Endothelial cell of umbilical vein (primary cell): ENCODE measurements at places on chromosomes 7 and 10. TPM values are rescaled to one million over a fixed set of nuclear protein-coding genes. Genes with fewer than 3 reads are reported as not detected.

Gene BTBD16
- 0.78 TPM in 1 of 2 replicates, not detected in the other for total RNA-seq

Gene HNRNPF
- 215 and 230 TPM in 2 replicates for total RNA-seq

- H3K27me3 ChIP-seq: no peaks in the 10 kb centered on the region
- H3K27ac ChIP-seq: no peak overlapping the region
- no peak for DNase-seq
- no peak overlapping the region for H3K4me3 ChIP-seq
- no peaks in the 10 kb centered on the region for H3K36me3 ChIP-seq
Observed at GRCh38 chr10:84337199-84337598, 8.8 kb downstream of the CCSER2 start.

Gene SMO
- total RNA-seq: 13.0 and 13.2 TPM in 2 replicates

DNA sequence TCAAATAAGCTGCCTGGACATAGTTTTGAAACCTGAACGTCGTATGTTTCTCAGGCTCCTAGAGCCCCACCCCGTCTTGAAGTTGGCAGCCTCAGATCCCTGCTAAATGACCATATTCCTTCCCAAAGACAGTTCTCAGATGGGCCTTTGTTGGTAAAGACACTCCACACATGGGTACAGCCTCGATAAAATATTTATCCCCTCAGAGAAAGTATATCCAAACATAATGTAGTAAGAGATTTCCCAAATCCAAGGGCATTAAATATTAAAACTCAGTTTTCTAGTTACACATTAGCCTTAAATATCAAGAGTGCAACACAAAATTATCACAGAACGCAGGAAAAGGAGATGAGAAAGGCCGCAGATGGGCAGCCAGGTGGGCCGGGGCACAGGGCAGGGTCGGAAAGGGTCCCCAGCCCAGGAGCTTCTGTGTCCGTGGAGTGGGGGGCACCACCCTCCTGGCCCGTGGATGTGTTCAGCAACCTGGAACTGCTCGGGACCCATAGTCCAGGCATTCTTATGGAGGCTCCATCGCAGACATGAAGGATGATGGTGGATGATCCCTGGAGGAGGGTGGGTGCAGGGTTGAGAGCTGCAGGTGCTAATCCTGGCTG, 1.5 kb upstream of the CFAP46 start:
- no peaks in the 10 kb centered on the region for H3K36me3 ChIP-seq
- H3K4me1 ChIP-seq: no peaks in the 10 kb centered on the region
- DNase-seq: no peak
- H3K27me3 ChIP-seq: no peaks in the 10 kb centered on the region
- H3K27ac ChIP-seq: no peak overlapping the region

Gene PRSS37
- not detected in 2 replicates for total RNA-seq

DNA sequence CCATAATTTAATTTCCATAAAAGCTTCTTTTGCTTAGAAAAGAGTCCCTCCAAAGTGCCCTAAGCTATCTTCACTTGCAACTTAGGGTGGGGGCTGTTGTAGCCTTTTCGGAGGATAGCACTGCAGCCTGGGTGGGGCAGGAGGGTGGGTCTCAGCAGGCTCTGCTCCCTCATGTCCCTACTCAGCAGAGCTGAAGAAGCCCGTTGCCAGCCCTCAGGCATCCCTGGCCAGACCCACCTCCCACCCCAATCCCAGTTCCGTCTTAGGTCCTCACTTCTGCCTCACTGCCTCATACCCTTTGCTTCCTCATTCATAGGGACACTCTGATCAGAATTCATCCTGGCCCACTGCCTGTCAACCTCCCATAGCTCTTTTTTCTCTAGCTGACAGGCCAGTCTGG, 99.8 kb upstream of the ZMIZ1 start:
- no peaks in the 10 kb centered on the region for H3K36me3 ChIP-seq
- H3K4me1 ChIP-seq: peaks cover 25% of the 10 kb centered on the region
- H3K4me3 ChIP-seq: no peak overlapping the region
- no peak for DNase-seq
- H3K27me3 ChIP-seq: no peaks in the 10 kb centered on the region

- no peaks in the 10 kb centered on the region for H3K27me3 ChIP-seq
- no peak overlapping the region for H3K27ac ChIP-seq
- no peaks in the 10 kb centered on the region for H3K36me3 ChIP-seq
- H3K4me1 ChIP-seq: no peaks in the 10 kb centered on the region
- DNase-seq: no peak
Observed at GRCh38 chr7:2981103-2981480, 62.6 kb downstream of the CARD11 start.

Gene OR2A12
- total RNA-seq: not detected in 2 replicates
